ENCODE measurements at places on chromosomes 6 and 20.

DNA sequence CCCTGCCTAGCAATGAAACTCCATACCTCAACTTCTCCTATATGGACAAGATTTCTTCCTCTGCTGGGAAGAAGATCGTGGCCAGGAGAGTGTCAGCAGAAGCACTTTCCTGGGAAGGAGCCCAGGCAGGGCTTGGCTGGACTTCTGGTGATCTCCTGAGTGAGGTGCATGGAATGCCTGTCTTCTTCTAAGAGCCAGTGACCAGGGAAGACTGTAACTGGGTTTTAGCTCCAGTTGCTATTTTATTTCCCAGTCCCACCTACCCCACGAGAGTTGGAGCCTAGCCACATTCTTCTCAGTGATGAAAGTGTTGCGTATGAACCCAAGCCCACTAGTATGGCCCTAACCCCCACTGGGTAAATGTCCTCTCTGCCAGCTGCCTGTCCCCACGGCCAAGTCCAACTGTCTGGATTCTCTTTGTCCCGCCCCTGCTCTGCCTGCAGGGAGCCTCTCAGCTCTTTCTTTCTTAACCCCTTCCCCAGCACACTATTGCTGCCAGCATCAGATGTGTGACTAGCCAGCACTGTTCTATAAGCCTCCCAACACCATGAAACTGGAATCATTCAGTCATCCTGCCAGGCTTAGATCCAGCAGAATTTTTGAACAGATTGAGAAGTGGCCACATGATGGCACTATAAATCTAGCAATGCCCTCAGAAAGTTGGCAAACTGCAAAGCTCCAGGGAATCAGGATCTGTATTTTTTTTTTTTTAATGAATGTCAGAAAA is 69.8 kb upstream of the FAM184A start:
- peaks cover 8% of the 10 kb centered on the region for H3K27me3 ChIP-seq
- peaks cover 49% of the 10 kb centered on the region for H3K4me1 ChIP-seq
- no peaks in the 10 kb centered on the region for H3K36me3 ChIP-seq
- no peak overlapping the region for H3K27ac ChIP-seq

DNA sequence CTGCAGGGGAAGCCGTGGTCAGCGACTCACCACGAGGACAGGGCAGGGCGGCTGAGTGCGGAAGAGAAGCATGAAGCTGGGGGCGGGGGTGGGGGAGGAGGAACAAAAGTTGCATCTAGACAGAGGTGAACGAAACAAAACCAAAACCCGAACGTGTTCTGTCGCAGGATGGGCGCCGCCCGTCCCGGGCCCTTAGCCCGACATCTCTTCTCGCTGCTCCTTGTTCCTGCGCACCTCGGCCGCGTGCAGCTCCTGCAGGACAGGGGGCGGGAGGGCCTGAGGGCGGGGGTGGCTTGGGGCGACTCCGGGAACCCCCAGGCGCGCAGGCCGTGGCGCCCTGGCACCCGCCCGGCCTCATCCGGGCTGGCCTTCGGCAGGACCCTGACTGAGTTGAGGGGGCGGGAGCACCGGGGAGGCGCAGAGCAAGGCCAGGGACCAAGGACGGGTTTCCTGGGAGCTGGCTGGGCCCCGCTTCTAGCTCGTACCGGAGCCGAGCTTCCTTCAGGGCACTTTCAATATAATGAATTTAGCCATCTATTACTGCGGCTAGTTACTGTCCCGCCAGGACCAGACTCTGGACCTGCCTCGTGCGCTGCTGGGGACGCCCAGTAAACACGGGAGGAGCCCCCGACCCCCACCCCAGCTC is 12.0 kb downstream of the STMN3 start:
- no peak overlapping the region for H3K27ac ChIP-seq
- H3K27me3 ChIP-seq: no peaks in the 10 kb centered on the region
- H3K4me3 ChIP-seq: peak overlapping the region; percentile 63
- DNase-seq: peak; percentile 57

DNA sequence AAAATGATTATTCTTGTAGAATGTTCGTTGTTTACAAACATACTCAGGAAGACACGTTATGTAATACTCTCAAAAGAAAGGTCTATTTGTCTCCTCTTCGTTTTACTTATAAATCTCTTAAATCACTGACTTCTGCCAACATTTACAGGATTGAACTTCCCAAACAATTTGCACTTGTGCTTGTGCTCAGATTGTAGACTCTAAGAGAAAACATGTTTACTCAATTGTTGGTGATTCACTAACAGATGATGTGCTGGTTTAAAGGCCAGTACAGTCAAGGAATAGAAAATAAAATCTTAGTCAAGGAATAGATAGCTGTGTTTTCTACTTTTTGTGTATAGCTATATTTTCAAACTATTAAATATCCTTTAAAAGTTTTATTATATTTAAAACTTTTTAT is 172.8 kb downstream of the GJA1 start:
- H3K27ac ChIP-seq: no peak overlapping the region
- no peaks in the 10 kb centered on the region for H3K36me3 ChIP-seq
- no peak overlapping the region for H3K4me3 ChIP-seq
- DNase-seq: no peak
- H3K27me3 ChIP-seq: no peaks in the 10 kb centered on the region

GRCh38 chr6:27966044-27966443 is 9.0 kb downstream of the OR2B6 start:
- no peak overlapping the region for H3K4me3 ChIP-seq
- no peaks in the 10 kb centered on the region for H3K4me1 ChIP-seq
- H3K36me3 ChIP-seq: peaks cover 1% of the 10 kb centered on the region

GRCh38 chr6:70586114-70586513 is 19.4 kb downstream of the SDHAF4 start:
- H3K4me3 ChIP-seq: no peak overlapping the region
- H3K27ac ChIP-seq: no peak overlapping the region
- no peaks in the 10 kb centered on the region for H3K4me1 ChIP-seq

DNA sequence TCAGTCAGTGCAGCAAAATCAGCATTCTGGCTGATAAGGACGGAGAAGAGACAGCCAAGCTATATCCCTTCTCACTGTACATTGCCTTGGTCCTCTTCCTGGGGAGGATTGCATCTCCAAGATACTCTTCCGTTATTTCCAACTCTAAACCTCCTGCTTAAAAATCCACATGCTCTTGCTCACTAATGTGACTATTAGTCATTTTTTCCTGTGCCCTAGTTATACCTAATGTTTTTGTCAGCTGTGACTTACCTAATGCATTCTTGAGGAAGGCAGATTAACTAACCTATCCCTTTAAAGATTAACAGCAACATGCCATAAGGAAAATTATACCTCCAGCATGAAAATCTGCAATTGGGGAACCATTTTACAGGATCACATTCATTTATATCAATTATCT is 317.6 kb downstream of the BTBD9 start:
- no peaks in the 10 kb centered on the region for H3K36me3 ChIP-seq
- H3K27me3 ChIP-seq: no peaks in the 10 kb centered on the region
- H3K4me3 ChIP-seq: no peak overlapping the region
- DNase-seq: no peak
- no peak overlapping the region for H3K27ac ChIP-seq
- no peaks in the 10 kb centered on the region for H3K4me1 ChIP-seq
